Activated T-helper 1 cell treated with anti-CD3 and anti-CD28 coated beads, Interleukin-12 subunit alpha, Interleukin-12 subunit beta, Interleukin-2, Interleukin-4 antibody, amounts not matched to agents 30 ng/mL and 10 ng/mL and 1 ng/mL, durations not matched to agents 14 hours and 24 hours and 36 hours (primary cell): ENCODE measurements at places on chromosomes 6 and 20. TPM values are rescaled to one million over a fixed set of nuclear protein-coding genes. Genes with fewer than 3 reads are reported as not detected.

Gene FAM162B
- total RNA-seq = not detected in 2 replicates

Gene RIPOR2
- 30.8 and 31.1 TPM in 2 replicates for total RNA-seq

Gene TRIM31
- not detected in 2 replicates for total RNA-seq

Gene CST4
- total RNA-seq = not detected in 2 replicates

Gene HMGA1
- total RNA-seq = 415 and 438 TPM in 2 replicates

Gene BTBD3
- 16.5 and 17.3 TPM in 2 replicates for total RNA-seq

Gene PTCRA
- total RNA-seq = not detected in 2 replicates

Gene CD93
- 1.2 and 1.3 TPM in 2 replicates for total RNA-seq
